Hindlimb muscle (tissue), 1 donor: ENCODE measurements at places on chromosomes 2 and 18.
A peak's percentile ranks its signal among the peaks of the same experiment; 100 is the strongest.

- DNase-seq: no peak
Observed at GRCh38 chr2:235180642-235181041, 228.8 kb downstream of the SH3BP4 start.

GRCh38 chr2:47269316-47270232 is 114.5 kb upstream of the STPG4 start:
- no peak for DNase-seq

GRCh38 chr2:72630767-72631166 is 195.1 kb downstream of the EXOC6B start:
- no peak for DNase-seq

- DNase-seq: peak; percentile 56
Observed at GRCh38 chr2:9258953-9259399, 52.4 kb downstream of the ASAP2 start.

DNA sequence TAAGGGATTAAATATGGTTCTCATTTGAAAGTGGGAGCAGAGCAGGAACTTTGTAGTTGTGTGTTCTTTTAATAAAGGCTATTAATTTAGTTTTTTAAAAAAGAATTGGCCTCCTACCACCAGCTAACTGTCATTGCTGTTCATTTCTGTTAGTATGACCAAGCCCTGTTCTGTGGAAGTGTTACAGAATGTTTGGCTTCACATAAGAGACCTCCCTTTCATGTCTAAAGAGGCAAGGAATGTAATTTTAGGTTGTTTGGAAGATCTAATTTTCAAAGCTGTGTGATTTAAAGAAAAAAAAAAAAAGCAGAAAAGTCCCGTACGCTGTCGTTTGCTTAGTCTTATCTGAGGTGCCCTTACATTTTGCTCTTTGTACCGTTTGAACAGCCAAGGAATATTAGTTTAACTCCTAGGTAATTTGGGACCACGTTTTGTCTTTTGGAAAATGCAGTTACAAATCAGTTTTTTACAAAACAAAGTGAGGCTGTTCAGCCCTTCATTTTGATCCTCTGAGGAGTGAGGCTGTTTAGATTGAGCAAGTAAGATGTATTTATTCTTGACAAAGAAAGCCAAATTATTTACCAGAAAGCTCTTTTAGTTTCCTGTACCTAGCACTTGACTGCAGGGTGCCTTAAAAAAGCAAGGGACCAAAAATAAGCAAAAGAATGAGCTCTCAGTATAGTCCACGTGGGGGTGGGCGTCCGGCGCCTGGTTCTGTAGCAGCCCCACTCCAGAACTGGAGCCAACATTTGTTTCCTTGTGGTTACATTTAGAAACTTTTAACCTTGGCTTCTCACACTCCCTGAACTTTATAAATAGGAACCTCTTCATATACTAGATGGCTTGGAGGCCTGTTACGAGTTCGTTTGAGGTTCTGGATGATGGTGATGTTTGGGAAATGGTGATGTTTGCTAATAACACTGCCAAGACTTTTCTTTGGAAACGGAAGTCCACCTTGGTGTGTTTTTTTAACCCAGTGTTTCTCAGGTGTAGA is 136.2 kb downstream of the FMNL2 start:
- no peak for DNase-seq

- no peak for DNase-seq
Observed at GRCh38 chr2:229265727-229266126, 5.4 kb downstream of the PID1 start.

DNA sequence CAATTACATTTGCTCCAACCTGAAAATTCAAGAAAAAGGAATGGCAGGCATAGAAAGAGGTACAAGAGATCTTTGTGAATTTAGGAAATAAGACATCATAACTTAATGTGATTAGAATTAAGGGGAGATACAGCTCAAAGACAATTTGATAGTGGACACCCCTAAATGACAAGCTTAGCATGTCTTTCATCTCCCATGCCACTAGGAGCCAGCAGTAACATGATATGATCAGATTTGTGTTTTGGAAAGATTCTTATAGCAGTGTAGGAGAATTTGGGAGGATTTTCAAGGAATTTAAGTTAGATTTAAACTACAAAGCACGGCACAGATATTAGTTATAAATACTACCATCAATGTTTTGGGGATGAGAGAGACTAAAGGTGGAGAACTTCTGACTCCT is 340.8 kb downstream of the RDH14 start:
- DNase-seq: no peak

DNA sequence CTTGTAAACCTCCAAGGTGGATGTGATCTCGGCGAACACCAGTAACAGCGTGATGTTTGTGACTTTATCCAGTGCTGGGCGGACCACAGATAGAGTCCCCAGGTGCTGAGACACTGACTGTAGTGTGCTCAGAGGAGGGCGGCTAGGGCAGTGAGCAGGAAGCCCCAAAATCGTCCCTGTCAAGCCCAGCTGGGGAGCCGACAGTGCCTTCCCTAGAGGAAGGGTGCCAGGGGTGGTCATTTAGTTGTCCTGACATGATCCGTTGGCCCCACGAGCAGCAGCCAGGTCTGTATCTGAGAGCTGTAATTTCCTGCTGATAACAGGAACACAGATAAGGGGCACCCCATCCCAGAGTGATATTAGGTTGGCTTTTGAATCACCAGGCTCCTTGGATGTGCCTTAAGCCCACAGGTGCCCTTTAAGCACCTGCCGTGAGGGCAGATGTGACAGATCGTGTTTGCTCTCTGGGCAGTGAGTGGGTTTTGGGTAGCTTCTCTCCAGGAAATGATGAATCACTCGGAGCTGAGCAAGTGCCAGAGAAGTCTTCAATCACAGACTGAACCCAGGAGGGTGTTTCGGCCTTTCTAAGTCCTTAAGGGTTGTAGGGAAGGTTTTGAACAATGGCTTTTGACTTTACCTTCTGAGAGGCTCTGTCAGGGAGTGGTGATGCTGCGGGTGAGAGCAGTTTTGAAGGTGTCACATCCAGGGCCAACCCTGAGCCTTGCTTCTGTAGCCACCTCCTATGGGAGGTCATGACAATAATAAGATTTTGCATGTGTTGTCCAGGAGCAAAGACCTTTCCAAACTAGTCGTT is 7.7 kb downstream of the LPIN1 start:
- no peak for DNase-seq

DNA sequence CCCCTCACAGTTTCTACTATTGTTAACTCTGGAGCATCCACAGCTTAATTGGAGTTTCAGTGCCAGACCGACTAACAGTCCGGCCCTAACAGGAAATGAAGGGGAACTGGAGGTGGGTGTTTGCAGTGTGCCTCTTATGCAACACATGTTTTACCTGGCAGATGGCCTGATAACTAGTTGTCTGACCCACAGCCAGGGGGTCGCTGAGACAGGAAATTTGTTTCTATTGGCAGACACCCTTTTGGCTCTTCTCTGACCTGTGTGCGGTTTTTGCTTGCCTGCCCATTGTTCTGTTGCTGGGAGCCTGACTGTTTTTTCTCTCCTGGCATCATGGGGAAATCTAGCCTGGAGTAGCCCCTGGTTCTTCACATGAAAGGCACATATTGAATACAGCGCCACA is 1329.8 kb downstream of the DSC3 start:
- no peak for DNase-seq

DNA sequence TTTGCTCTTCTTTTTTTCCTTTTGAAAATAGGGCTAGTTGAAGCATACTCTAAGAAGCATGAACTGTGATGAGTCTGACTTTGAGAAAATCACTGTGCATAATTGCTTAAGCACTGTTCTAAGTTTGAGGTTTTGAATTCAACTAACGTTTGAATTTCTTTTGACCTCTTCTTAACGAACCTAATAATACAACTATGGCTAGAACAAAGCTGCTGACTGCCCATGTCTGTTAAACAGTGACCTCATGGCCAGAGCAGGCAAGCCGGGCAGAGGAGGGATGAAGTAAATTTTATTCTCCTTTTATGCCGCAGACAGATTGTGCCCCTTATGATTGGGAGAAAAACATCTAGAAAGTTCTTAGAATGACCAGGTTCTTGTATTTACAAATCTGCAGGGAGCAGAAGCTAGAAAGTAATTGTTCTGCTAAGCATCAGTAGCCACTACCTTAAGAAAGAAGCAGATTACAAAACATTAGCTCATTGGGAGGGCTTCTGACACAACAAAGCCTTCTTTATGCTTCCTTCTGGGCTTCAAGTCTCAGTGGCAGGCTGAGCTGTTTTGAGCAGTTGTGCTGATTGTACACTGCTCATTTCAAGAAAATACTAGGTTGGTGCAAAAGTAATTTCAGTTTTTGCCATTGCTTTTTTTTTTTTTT is 97.8 kb upstream of the RASGRP3 start:
- DNase-seq: no peak

- DNase-seq: no peak
Observed at GRCh38 chr2:104444392-104444791, 409.5 kb upstream of the POU3F3 start.

DNA sequence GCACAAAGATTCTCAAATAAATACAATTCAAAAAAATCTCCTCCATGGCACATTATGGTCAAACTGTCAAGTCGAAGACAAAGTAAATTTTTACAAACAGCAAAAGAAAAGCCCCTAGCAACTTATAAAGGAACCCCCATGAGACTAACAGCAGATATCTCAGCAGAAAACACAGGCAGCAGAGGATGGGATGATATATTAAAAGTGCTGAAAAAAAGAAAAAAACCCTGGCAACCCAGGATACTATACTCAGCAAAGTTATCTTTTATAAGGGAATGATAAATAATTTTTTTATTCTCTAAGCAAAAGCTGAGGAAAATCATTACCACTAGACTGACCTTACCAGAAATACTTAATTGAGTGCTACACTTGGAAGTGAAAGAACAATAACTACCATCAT is 326.4 kb downstream of the CYRIA start:
- DNase-seq: no peak

- no peak for DNase-seq
Observed at GRCh38 chr2:71813807-71814470, 333.7 kb downstream of the CYP26B1 start.

DNA sequence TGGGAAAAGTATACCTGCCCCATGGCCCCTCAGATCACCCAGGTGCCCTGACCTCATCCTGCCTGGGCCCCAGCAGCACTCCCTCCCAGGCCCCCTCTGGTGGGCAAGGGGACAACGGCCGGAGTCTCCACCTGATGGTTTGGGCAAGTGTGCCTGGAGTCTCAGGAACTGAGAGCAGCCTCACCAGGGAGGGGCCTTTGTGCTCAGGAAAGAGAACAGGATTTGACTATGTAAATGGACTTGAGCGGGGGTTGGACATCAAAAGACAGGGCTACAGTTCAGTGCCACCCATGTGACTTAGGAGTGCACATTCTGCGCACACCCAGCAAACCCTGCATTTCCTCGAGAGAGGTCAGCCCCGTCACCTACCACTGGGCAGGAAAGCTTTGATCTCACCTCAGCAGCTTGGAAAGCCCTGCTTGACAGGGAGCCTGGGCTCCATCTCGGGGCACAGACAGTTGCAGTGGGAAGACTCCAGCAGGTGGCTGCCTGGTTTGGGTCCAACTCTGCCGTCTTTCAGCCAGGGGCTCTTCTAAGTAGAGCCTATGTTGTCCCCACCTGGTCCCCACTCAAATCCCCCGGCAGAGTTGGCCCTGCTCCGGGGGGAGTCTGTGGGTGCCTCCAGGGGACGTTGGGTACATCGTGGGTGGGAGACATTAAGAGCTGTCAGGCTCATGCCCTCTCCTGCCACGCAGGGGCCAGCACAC is 3.3 kb downstream of the INPP5D start:
- DNase-seq: no peak

GRCh38 chr2:16816016-16816415 is 150.4 kb upstream of the CYRIA start:
- DNase-seq: no peak

DNA sequence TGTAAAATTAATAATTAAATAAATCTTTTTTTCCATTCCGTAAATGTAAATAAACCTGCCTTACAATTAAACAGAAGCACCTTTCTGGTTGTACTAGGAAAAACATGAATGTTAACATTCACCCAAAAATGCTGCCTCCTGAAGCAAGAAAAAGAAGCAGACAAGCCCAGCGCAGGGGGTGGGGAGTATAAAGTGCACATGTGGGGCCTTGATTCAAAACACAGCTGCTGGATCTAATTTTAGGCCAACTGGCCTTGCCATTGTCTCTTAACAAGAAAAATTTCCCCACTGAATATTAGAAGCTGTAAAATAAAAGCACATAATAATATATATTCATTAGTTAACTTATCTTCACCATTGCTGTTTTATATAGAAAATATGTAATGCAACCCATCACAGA is 28.3 kb downstream of the TCF4 start:
- peak; percentile 66 for DNase-seq

GRCh38 chr18:13537022-13537780 is 189.2 kb downstream of the FAM210A start:
- no peak for DNase-seq

- DNase-seq: no peak
Observed at GRCh38 chr18:78980777-78981380, 1.3 kb downstream of the SALL3 start.

GRCh38 chr2:71071681-71072398 is 3.4 kb downstream of the NAGK start:
- DNase-seq: peak; percentile 38

DNA sequence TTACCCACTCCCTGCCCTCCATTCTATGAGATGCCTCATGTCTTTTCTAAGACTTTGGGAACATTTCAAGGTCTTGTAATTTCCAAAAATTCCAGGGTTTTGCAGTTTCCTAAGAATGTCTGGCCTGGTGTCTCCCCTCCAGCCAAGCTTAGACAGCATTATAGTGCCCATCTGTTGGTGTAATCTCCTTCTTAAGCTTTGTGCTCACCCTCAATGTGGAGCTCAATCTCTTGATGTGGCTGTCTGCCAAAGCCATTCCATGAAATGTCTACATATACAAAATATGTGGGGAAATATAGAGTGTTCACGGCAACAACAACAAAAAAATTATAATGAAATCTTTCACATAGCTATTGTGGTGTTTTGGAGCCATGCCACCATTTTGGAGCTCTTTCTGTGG is 558.4 kb downstream of the PIK3C3 start:
- DNase-seq: no peak

DNA sequence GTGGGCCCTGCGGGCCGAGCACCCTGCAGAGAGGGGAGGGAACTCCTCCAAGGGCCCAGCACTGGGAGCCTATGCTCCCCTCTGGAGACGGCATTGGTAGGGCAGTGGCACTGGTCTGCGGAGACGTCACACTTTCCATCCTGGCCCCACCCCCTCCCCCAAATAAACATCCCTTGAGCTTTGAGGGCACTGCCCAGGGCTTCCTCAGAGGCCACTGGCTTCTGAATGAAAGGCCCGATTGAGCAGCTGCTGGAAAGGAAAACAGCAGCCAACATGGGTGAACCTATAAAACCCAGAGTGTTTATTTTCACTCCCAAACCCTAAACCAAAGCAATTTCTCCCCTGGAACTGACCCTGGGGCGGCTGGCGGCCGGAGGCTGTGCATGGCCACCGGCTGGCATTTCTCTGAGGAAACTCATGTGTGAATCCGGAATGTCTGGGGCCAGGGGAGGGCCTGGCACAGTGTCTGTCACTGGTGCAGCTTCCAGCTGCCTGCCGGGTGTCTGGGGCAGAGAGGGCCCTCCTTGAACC is 138.9 kb downstream of the DYSF start:
- no peak for DNase-seq

DNA sequence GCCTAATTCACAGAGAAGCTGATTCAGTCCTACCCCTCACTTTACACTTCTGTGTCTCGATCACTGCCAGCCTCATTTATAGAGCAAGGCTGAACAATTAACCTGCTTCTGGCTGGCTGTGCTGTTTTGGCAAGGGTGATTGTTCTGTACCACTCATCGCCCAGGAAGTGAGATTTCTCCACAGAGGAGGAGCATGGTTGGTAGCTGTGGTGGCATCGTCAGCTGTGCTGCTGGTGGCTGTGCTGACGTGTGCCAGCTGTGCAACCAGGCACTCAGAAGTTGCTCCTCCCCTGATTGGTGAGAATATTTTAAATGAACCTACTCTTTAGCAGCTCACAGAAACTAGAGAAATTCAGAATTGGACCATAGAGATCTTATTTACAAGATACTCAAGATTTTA is 158.3 kb downstream of the EML6 start:
- DNase-seq: no peak

GRCh38 chr2:49153252-49153651 is 1.1 kb downstream of the FSHR start:
- DNase-seq: no peak
